ENCODE measurements at places on chromosomes 11 and 22.

DNA sequence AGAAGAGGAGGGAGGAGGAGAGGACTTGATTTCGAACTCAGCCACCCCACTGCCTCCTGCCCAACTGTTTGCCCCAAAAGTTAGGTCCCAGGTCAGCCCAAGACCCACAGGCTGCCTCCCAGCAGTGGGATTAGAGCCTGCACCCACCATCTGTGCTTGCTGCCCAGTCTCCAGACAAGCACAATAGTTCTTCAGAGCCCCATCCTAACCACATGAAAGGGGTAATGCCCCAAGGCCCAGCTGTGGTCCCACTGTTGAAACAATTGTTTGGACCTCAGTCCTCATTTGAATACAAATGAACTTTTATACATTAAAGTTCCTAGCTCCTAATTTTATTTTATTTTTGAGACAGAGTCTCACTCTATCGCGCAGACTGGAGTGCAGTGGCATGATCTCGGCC lies 5.4 kb upstream of the VPS51 start:
- no peak for DNase-seq

DNA sequence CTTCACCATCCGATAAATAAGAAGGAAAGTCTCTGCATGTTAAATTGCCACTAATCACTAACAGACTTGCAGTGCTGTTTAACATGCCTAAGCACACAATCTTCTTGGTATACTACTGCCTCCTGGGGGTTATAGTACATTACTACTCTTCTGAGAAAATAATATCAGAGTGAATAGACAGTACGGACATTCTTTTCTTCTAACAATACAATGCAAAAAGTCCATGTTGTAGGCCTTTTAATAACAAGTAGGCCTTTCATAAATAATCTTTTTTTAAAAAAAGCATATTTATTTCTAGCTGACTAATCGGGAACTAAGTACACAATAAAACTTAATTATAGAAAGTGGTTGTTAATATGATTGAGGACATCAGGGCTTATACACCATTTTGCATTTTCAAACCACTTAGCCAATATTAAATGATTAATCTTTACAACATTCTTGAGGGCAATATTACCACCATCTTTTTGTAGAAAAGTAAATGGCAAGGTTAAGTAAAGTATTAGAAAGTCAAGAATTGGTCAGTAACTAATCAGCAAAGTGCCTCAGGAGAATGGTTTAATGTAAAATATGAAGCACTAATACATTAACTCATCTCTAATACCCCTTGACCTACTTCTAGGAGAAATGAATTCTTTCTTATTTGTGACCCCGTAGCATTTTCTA lies 84.7 kb downstream of the TTC28 start:
- no peak for DNase-seq

GRCh38 chr22:49264696-49265095 lies 563.0 kb downstream of the BRD1 start:
- no peak for DNase-seq

DNA sequence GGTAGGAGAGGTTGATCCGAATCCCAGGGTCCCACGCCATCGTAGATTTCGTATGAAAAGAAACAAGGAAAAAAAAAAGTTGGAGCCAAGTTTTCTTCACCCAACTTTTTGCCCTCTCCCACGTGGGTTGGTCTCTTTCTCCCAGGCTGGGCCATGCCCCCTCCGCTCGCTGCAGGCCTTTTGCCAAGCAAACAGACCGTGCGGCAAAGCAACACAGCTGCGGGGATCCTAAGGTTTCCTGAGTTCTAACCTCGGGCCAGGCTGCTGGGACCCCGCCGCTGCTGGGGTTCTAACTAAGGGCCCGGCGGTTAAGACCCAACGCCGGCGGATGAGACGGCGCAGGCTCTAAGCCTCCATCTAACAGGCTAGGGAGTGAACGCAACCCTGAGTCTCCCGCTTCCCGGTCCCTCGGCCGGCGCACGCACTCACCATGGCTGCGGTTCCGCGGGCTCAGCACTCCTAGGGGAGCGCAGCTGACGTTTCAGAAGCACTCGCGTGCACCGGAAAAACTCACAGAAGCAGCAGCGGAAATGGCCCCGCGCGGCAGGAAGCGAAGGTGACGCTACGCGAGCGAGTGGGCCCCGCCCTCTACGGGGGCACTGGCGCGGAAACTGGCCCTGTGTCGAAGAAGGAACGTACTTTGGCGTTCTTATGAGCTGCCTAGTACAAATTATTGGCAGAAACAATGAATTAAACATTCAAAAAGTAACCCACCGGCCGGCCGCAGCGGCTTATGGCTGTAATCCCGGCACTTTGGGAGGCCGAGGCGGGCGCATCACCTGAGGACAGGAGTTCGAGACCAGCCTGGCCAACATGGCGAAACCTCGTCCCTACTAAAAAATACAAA lies at the start of gene SNU13:
TSS of gene SNU13 (minus strand) at position 503 of the 847 bp plus-strand sequence. CDS start at position 432, 71 bp downstream.
- DNase-seq, result peak; percentile 94

- DNase-seq, result no peak
Measured at GRCh38 chr11:112689851-112690250, 271.4 kb upstream of the NCAM1 start.

DNA sequence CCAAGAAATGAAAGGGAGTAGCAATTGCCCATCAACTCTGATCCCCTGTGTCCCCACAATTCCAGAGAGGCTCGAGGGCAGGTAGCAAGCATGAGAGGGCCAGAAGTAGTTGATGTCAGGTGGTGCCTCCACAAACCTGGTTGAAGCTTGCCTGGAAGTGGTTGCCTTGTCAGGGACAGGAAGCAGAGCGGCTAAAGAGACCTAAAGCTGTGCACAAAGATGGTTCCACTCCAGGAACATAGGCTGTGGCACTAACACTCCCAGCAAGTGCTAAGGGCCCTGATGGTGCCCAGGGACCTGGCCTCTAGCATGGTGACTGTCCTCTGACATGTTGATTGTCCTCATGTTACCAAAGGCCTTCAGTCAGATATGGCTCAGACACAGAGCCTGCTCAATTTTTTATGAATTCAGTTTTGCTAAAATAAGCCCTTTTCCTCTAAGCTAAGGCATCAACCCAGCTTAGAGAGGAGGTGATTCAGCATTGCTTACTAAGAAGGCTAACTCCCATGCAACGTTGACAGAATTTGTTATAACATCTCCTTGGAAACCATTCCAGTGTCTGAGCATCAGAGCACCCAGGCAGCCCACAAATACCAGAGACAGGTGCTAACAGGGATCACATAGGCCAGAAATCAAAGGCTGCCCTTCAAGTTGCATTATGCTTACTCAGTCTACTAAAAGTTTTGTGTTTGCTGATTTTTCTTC lies 196.3 kb upstream of the ARHGAP20 start:
- DNase-seq, result no peak

- peak; percentile 56 for DNase-seq
Measured at GRCh38 chr11:70112017-70112434, 33.9 kb downstream of the ANO1 start.

DNA sequence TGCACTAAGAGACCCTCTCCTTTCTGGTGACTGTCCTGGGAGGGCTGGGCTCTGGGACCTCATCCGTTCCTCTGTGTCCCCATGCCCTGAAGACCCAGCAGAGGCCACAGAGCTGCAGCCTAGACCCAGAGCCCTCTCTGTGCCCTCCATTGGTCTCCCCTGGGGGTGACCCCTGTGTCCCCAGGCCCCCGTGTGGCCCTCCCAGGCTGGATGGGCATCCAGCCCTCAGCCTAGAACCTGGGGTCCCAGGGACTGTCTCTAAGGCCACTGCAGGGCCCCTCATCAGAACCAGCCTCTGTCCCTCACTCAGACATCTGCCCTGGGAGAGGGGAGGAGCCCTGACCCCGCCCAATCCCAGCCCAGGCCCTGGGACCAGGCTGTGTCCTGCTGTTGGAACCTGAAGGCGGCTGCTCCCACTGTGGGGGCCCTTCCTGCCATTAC lies 5.7 kb downstream of the IGLL1 start:
- DNase-seq, result no peak

DNA sequence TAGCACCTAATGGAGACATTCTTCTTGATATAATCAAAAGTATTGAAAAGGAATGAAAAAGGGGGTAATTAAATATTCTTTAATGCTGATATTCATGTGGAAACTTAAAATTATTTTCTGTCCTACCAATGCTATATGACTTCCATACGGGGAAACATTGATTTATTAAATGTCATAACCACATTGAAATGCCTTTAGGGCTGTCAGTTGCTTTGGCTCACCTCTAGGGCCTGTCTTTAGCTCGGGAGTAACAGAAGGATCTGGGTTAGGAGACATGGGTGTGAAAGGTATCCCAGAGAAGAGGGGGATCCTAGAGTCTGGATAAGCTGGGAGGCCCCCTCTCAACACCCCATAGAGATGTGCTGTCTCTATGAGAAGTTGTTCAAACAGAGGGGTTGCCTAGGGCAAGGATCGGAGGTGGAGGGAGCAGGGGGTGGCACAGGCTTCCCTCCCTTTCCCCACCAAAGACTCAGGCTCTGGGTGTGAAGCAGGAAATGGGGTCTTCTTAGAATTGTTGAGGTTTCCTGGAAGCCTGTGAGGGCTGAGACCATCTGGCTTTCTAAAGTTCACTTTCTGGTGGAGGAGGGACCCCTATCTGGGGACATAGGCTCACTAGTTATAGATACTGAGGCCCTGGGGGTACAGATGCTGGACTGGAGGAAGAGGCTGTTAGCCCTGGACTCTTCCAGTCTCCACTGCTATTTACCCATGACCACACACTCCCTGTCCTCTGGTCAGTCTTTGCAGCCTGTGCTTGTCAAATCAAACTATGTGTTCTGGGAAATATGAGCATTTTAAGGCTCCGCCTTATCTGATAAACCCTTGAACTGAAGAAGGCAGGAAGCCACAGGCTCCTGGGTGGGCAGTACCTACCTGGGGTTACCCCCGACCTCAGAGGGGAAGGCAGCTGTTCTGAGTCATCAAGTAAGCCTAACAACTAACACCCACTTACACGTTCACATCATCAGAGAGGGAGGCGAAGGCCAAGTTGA lies 55.8 kb upstream of the RRAS2 start:
- DNase-seq, result no peak

DNA sequence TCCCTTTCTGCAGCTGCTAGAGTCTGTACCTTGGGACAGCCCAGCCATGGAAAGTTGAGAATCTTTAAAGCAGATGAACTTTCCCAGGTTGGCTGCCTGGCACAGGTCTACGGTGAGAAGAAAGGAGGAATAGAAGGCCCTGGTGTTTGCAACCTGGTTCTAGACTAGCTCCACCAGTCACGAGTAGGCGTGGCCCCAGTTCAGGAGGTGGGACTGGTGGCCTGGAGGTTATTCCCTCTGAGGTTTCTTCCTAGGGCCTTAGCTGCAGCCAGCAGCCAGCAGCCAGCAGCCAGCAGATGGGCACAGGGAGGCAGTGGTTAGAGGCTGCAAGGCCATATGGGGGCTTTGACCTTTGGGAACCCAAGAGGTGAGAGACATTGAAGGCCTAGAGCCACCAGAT lies 40.9 kb downstream of the PRDM11 start:
- no peak for DNase-seq

DNA sequence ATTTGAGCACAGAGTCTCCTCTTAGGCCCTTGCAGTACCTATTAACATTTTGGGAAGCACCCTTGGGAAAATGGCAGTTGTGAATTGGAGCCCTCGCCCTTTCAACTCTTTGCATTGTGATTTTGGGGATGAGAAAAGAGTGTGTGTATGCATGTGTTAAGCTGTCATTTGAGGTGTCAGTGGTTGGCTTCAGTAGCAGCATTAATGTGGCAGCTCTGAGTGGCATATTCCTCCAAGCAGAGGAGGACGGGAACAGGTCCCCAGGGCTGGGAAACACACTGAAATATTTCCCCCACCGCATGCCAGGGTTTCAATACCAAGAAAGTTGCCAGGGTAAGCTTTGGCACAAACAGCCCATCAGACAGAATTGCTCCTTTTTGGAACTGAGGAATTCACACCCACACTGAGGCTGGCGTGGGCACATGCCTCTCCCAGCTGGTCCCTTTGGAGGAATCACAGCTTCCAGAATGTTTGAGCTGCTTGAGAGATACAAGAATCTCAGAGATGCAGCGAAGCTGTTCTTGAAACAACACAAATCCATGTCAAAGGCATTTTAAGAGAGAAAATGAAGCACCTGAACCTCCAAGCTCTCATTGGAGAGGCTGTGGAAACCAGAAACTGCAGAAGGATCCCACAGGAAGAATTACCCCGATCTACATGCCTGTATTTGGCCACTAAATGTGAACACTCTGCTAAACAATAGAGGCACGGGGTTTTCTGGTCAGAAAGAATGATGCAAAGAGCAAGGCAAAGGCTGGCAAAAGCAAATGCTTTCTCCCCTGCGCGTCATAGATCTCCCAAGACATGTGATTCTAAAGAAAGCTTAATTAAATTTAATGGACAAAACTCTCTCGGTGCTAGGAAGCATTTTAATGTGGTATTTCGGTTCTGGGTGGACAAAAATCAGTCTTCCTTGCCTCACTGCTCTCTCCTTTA lies 67.2 kb upstream of the RCN1 start:
- no peak for DNase-seq

- DNase-seq, result no peak
Measured at GRCh38 chr11:132177106-132177505, 806.7 kb downstream of the NTM start.

- DNase-seq, result peak; percentile 83
Measured at GRCh38 chr22:24977370-24978221, 25.1 kb downstream of the KIAA1671 start.

- DNase-seq, result no peak
Measured at GRCh38 chr22:33842421-33843094, 77.7 kb downstream of the LARGE1 start.

DNA sequence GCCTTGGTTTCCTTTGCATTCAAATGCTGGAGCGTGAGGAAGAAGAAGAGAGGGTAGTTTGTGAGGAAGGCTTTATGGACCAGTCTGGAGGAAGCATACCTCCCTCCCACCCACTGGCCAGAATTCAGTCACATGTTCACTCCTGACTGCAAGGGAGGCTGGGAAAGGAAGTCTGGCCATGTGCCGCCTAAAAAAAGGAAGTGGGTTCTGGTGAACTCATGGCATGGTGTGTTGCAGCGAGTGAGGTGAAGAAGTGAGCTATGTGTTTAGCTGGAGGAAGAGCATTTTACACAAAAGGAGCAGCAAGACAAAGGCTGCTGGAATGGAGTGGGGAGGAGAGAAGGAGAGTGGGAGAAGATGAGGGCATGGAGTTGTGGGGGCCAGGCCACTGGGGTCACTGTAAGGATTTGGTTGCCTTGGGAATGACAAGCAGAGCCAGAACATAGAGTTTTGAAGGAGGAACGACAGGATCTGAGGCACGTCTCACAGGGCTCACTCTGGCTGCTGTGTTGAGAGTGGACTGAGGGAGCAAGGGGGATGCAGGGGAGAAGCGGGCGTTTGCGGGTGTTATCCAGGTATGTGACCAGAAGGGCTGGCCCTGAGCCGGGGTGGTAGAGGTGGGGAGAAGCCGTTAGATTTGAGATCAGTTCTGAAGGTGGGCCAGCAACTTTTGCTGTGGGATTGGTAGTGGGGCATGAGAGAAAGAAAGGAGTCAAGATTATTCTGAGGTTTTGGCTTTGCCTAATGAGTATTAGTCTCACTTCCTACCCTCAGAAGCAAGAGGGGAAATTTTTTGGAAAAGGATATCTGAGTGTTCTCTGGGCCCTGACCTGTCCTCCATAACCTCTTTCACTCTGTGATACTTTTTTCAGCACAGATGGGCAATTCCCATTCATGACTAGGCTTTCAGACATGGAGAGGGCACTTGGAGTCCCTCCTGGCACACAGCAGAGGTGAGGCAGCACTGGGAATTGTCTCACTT lies 26.4 kb downstream of the BMAL1 start:
- DNase-seq, result no peak

- DNase-seq, result no peak
Measured at GRCh38 chr11:34585304-34585734, 35.6 kb upstream of the EHF start.

GRCh38 chr22:41260871-41261270 lies 20.1 kb upstream of the CHADL start:
- DNase-seq, result peak; percentile 82

All from right cardiac atrium (tissue), 5 donors.